ENCODE measurements at places on chromosomes 16 and 17. TPM values are rescaled to one million over a fixed set of nuclear protein-coding genes. Genes with fewer than 3 reads are reported as not detected.

DNA sequence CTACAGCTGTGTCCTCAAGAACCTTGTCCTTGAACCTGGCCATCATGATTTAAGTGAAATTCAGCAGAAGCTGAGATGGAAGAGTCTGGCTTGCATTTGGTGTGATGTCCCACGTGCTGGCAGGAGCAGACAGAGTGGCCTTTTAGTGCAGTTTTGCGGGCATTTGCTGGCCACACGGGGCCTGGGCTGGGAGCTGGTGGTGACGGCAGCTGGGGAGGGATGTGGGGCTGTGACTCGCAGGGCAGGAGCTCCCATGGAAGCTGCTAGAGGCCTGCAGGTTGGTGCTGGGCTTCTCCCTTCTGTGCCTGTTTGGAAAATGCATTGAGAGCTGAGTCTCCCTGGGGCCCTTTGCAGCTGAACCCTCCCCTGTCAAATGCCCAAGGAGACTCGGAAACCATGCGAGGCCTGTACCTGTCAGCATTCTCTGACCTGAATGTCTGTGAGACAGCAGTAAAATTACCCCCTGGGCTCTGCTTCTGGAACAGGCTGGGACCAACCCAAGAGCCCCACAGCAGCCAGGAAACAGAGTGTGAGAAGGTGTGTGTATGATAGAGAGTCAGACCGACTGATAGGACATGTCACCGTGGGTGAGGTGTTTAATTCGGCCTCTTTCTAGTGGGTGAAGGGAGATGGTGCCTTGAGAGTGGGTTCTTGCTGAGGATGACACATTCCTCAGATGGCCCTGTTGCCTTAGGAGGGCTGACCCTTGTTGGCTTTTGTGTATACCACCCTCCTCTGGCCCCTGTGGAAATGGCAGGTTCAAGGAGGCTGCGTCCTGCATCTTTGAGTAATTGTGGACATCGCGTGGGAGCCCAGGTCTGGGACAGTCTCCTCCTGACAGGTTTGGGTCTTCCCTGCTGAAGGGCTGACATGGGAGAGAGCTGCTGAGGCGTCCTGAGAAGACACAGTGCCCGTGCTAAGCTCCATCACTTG is 145.5 kb downstream of the MSI2 start:
- no peak for DNase-seq

DNA sequence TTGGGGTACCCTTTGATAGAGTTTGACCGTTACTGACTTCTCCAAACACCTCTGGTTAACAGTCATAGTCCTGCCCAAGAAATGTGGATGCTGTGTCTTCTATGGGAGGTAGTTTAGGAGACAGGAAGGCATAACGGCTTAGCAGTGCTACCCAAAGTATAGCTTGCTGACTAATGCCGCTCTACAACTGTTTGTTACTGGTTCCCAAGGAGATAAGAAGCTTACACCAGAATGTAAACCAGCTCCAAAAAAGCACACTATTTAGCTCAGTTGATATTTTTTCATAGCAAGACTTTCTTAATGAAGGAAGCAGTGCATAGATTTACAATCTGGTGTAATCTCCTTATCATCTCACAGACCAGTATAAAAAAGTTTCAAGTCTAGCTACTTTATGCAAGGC is 95.7 kb downstream of the HS3ST3B1 start:
- DNase-seq: no peak

The NOS2 gene
- total RNA-seq: 0.07 TPM

- no peak for DNase-seq
These were observed 20.9 kb upstream of the SOX9 start for GRCh38 chr17:72099919-72100318.

All from T-helper 17 cell (primary cell).